ENCODE measurements at places on chromosomes 7 and 10.

- peaks cover 15% of the 10 kb centered on the region for H3K27me3 ChIP-seq
- no peak for DNase-seq
- H3K4me1 ChIP-seq, result no peaks in the 10 kb centered on the region
These were observed 140.3 kb downstream of the MAPK8 start for GRCh38 chr10:48446785-48447184.

DNA sequence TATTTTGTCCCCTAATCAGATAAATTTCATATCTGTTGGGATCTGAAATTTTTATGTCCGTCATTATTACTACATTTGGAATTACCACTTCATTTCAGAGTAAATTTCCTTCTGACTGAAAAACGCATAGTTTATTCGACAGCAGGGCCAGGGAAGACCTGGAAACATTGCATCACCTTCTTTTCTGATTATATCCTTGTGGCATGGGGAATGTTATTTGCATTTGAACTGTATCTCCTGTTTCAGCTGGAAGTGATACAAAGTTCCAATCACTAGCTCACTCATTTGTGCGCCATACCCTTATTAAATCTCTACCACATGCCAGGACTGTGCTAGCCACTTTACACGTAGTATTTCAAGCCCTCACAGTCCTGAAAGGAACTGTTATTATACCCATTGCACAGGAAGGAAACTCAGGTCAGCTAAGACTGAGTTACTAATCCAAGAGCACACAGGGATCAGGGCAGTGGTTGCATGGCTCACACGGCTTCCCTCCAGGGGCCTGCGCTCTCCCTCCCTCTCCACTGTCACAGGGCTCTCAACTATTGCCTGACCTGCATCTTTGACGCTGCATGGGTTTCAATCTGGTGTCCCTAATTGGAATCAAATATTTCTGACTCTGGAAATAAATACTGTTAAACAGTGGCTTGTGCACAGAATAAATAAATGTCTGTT, 84.4 kb upstream of the NANOS1 start:
- no peak overlapping the region for H3K27ac ChIP-seq
- H3K4me1 ChIP-seq, result peaks cover 1% of the 10 kb centered on the region
- no peak for DNase-seq
- H3K36me3 ChIP-seq, result no peaks in the 10 kb centered on the region
- H3K4me3 ChIP-seq, result no peak overlapping the region

DNA sequence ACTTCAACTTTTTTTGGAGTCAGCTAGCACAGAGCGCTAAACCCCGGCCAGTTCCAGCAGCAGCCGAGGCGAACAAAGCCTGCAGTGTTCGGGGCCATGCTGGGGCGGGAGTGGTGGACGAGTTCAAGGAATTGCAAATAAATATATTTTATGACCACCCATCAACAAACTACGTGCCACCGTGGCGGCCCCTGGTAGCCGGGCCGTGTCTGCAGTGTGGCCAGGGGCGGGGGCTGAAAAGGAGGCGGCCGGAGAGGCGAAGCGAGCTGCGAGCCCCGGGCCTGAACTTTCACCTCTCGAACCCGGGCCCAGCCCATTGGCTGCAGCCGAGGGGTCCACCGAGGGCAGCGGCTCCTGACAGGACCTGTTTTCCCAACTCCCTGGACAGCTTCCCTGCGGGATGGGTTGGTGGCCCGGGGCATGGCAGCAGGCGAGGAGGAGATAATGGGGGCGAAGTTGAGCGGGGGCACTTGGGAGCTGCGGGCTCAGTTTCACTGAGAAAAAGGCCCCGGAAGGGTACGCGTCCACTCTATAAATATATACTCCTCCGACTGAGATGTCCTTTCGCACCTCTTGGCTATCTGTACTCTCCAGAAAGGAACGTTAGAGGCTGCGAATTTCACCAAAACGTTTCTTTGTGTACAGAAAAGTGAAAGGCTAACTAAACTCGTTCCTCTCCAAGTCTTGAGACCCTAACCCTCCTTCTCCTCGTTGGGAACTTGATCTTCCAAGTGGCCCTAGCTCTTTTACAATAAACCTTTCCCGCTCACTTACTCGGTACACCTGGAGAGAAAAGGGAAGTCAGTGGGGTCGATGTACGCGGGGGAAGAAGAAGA, 164.6 kb upstream of the PPP1R3A start:
- no peak for DNase-seq
- peak overlapping the region; percentile 90 for H3K4me3 ChIP-seq
- peaks cover 86% of the 10 kb centered on the region for H3K27me3 ChIP-seq
- no peak overlapping the region for H3K27ac ChIP-seq
- peaks cover 38% of the 10 kb centered on the region for H3K4me1 ChIP-seq
- peaks cover 9% of the 10 kb centered on the region for H3K36me3 ChIP-seq

- H3K4me1 ChIP-seq, result no peaks in the 10 kb centered on the region
- no peak for DNase-seq
- H3K36me3 ChIP-seq, result no peaks in the 10 kb centered on the region
These were observed 107.4 kb downstream of the CDH23 start for GRCh38 chr10:71504168-71504567.

DNA sequence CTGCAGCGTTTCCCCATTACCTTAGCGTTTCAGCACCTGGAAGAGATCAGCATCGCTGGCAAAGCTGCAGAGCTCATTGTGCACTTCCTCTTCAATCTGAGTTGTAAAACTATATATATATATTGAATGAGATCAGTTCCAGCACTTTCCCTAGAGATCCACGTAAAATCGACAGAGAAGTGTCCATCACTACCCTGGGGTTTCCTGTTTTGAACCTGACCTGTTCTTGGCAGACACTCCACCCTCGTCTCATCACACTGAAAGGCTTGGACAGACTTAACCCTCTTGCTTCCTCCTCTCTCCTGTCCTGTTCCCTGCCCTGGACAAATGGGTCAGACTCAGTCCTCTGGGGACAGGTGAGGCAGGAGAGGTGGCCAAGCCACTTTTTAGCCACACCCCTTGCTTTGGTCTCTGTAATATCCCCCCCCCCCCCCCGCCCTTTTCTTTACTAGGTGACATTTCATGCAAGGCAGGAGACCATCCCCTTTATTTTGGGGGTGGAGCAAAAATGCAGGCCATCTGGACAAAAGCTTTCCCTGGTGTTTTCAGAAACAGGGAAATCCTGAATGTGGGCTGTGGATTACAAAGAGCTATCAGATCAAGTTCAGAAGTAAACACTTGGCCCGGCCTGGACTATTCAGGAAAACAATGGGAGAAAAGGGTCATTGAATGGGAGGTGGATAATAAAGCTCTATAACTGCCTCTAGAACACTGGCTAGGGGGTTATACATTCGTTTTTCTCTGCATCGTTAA, 83.7 kb upstream of the KDM7A start:
- H3K4me1 ChIP-seq, result peaks cover 14% of the 10 kb centered on the region
- no peaks in the 10 kb centered on the region for H3K36me3 ChIP-seq
- DNase-seq, result no peak
- H3K27me3 ChIP-seq, result no peaks in the 10 kb centered on the region

GRCh38 chr10:132249226-132249724, 58.5 kb downstream of the STK32C start:
- H3K27ac ChIP-seq, result no peak overlapping the region
- peaks cover 7% of the 10 kb centered on the region for H3K27me3 ChIP-seq
- H3K4me3 ChIP-seq, result no peak overlapping the region
- H3K4me1 ChIP-seq, result peaks cover 10% of the 10 kb centered on the region
- peaks cover 4% of the 10 kb centered on the region for H3K36me3 ChIP-seq
- no peak for DNase-seq

DNA sequence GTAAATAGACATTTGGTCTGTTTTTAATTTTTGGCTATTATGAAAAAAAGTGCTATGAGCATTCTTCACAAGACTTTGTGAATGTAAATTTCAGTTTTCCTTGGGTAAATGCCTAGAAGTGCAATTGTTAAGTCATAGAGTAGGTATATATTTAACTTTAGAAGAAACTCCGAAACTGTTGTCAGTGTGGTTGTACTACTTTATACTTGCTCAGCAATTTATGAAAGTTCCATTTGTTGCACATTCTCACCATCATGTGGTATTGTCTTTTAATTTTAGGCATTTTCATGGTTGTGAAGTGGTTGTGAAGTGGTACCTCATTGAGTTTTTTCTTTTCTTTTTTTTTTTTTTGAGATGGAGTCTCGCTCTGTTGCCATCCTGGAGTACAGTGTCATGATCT, 60.0 kb downstream of the TYW1 start:
- H3K27me3 ChIP-seq, result no peaks in the 10 kb centered on the region
- no peak overlapping the region for H3K27ac ChIP-seq
- peaks cover 16% of the 10 kb centered on the region for H3K4me1 ChIP-seq
- no peak overlapping the region for H3K4me3 ChIP-seq
- no peak for DNase-seq

DNA sequence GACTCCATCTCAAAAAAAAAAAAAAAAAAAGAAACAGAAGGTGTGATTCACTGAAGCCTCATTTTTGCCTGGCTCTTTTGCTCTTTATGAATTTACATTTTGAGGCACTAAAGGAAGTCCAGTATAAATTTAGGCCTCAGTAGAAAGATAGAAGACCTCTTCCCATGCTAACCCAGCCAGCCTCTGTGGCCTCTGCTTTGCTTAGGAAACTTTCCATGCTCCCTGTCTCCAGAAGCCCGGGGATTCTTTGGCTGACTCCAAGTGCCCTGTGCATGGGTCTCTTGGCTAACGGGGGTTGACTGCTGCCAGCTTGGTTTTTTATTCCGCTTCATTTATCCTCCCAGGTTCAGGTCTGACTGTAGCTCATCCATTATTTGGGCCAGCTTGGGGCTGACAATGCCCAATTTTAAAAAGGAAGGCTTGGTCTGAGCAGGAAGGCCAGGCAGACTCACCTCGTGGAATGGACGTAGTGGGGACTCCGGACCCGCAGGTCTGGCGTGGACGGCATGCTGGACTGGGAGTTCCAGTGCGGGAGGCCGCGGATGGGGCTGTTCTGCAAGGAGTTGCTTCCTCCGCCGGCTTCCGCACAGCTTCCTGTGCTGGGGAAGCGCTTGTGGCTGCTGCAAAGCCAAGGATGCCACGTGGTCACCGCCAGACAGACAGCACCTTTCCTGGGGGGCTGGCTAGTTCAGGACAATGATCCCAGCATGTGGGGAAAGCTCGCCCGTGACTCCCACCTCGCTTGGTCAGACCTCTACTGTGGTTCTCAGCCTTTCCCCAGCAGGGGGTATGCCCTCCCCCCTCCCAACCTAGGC, 72.3 kb downstream of the PRPF18 start:
- H3K36me3 ChIP-seq, result no peaks in the 10 kb centered on the region
- H3K4me1 ChIP-seq, result peaks cover 6% of the 10 kb centered on the region
- no peak overlapping the region for H3K27ac ChIP-seq
- no peaks in the 10 kb centered on the region for H3K27me3 ChIP-seq

- DNase-seq, result no peak
- H3K4me3 ChIP-seq, result no peak overlapping the region
- no peaks in the 10 kb centered on the region for H3K36me3 ChIP-seq
- H3K4me1 ChIP-seq, result no peaks in the 10 kb centered on the region
These were observed 233.1 kb downstream of the PARD3 start for GRCh38 chr10:34581801-34582532.

GRCh38 chr7:151623766-151624165, 104.1 kb upstream of the RHEB start:
- peaks cover 19% of the 10 kb centered on the region for H3K4me1 ChIP-seq
- no peak for DNase-seq
